ENCODE measurements at places on chromosomes 1 and 21. TPM values are rescaled to one million over a fixed set of nuclear protein-coding genes. Genes with fewer than 3 reads are reported as not detected.

DNA sequence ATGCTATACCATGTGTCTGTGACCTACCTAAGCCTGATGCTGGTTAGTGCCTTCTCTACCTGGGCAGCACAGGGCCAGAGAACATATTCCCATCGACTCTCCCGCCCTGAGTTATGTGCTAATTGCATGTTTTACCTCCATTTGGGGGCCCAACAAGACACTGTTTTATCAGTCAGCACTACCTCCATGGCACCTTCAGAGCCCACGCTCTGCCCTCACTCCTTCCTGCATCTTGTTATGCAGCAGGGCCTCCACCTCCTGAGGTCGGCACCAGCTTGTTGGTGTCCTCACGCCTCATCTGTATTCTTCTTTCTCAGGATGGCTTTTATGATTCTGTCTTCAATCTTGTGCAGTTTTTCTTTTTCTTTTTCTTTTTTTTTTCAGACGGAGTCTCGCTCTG lies 11.9 kb downstream of the WNT9A start:
- no peak for DNase-seq

DNA sequence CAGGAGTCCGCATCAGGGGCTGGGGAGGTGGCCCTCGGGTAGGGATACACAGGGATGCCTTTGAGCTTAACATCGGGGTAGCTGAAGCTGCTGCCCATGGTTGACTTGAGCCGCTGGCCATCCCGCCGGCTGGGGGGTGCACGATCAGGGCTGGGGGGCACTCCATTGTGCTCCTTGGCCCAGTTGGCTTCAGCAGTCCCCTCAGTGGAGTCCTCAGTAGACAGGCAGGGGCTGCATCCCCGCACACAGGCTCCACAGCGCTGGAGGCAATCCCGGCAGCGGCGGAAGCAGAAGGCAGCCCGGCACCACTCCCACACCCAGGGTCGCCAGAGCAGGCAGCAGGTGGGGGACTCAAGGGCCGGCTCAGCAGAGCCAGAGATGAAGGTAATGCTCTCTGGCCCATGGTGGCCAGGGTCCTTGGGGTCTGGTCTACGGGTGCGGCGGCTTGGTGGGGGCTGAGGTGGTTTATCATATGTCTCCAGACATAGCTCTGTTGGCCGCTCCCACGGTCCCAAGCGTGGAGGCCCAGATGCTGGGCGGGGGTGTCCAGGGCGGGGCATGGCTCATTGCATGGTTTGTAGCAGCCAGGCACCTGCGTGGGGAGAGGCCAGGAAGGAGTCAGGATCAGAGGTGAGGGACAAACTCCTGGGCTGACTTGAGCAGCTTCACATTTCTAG lies 8.3 kb downstream of the KDF1 start:
- DNase-seq, result no peak

CD84 gene
- polyA plus RNA-seq, result 1.5 TPM

GRCh38 chr1:919271-919872 lies 4.4 kb upstream of the SAMD11 start:
- no peak for DNase-seq

ADAM30 gene
- not detected for polyA plus RNA-seq

OR2G6 gene
- not detected for polyA plus RNA-seq

- no peak for DNase-seq
Measured at GRCh38 chr1:112826217-112826944, 111.2 kb upstream of the PPM1J start.

NEK2 gene
- 17.6 TPM for polyA plus RNA-seq

- DNase-seq, result no peak
Measured at GRCh38 chr1:25619101-25619890, 2.7 kb downstream of the MAN1C1 start.

GRCh38 chr1:25771221-25772114 lies 28.5 kb upstream of the SELENON start:
- peak; percentile 76 for DNase-seq

- DNase-seq, result no peak
Measured at GRCh38 chr1:3677484-3677883, 25.2 kb downstream of the TP73 start.

PLEKHA6 gene
- polyA plus RNA-seq, result 46.6 TPM

SPATA1 gene
- polyA plus RNA-seq, result 1.4 TPM

ASCL5 gene
- 0.11 TPM for polyA plus RNA-seq

DNA sequence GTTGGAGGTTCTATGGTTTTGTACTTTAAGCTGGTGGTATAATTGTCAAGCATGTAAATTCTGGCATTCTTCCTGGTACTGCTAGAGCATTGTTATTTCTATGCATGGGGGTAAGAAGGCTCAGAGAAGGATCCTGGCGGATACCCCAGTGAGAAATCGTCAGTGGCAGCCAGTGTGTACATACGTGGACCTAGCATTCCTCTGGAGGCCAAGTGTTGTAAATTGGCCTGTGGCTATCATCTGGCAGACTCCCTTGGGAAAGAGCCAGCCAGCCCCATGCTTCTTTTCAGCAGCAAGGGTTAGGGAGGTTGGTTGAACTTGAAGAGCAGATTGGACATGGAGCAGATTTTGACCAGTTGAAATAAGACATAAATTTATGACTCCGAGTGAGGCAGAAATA lies 5.2 kb upstream of the AGO3 start:
- no peak for DNase-seq

DNA sequence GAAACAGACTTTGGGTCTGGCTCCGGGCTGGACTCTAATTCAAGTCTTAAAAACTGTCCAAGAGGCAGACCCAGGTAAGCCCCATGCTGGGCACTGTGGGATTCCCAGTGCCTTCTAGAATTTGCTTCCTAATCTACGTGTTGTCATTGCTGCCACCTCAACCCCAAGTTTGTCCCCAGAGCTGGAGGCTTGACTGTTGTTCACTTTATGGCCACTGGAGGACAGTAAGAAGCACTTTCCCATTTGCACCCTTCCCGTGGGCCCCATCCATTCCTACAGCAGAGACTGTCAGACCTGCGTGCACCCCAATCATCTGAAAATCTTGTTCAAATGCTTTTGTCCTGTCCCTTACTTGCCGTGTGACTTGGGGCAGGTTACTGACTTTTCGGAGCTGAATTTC lies 29.4 kb upstream of the VASH2 start:
- no peak for DNase-seq

DNA sequence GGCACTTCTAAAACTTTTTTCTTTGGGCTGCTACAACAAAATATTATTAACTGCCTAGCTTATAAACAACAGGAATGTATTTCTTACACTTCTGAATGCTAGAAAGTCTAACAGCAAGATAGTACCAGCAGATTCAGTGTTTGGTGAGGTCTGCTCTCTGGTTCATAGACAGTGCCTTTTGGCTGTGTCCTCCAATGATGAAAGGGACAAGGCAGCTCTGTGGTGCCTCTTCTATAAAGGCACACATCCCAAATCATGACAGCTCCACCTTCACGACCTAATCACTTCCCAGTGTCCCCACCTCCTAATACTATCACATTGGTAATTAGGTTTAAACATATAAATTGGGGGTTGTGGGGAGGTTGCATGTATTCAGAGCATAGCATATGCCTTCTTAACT lies 9.5 kb downstream of the CFH start:
- DNase-seq, result no peak

APOBEC4 gene
- polyA plus RNA-seq, result not detected

DNA sequence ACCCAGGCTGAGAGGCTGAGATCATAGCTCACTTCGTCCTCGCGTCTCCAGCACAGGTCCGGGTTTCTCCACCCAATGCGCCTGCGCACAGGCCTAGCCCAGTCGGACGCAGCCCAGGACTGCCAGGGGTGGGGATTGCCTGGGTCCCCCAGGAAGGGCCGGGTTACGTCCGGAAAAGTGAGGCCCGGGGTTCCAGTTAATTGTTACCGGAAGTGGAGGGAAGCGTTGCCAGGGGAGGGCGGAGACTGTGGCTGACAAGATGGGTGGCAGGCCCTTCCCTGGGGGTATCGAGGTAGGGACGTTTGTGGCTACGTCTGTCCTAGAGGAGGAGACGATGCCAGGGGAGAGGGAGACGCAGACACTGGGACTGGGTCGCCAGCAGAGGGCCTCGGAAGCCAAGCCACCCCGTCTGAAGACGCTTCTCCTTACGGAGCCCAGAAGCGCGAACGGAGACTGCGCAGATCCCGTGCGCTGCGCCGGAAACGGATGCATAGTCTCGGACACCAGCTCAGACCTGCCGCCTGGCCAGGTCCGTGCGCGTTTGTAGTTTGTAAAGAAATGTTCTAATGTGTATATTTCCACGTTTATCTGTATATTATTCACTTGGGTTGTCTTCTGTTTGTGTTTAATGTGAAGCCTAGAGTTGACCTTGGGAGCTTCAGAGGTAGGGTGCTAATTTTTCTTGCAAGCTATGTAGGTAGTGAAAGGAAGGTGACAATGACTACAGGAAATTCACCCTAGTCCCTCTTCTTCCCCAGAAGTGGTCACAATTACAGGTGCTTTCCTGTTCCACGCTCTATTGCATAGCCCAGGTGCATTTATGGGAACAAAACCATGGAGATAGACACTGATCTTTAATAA lies 7.3 kb downstream of the RSRP1 start:
- peak; percentile 75 for DNase-seq

IPO9 gene
- 88.6 TPM for polyA plus RNA-seq

FMN2 gene
- polyA plus RNA-seq, result 5.7 TPM

DNA sequence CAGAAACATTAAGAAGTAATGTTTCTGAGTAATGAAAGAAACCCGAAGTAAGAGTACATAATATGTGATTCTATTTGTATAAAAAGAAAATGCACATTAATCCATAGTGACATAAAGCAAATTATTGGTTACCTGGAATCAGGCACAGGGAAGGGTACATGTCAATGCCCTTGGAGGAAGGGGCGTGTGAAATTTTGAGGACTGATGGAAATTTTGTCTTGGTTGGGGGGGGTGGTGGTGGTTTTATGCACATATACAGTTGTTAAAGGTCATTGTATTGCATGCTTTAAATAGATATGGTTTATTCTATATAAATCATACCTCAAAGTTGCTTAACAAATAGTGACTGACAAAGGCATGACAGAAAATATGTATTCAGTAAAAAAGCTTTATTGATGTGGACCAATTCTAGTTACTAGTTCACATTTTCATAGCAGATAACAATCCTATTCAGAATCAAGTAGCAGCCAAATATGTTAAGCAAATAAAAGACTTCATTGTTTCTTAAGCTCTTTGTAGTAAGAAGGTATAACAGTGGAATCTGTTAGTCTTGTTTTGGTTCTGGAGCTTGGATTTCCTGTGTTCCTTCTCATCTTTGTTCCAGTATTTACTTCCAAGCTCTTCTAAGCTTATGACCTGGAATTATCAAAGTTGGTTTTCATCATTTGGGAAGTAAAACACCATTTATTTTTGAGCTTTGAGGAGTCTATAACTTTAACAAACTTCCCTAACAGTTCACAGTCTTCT lies 15.1 kb downstream of the BACH1 start:
- no peak for DNase-seq

RTCA gene
- 34.1 TPM for polyA plus RNA-seq

GRCh38 chr1:226108935-226109828 lies 46.7 kb downstream of the H3-3A start:
- no peak for DNase-seq

RNF186 gene
- 0.29 TPM for polyA plus RNA-seq

GRCh38 chr1:53449021-53449420 lies 10.2 kb upstream of the DMRTB1 start:
- DNase-seq, result no peak

GRCh38 chr1:194584052-194584451 lies 1397.6 kb upstream of the B3GALT2 start:
- no peak for DNase-seq

PADI1 gene
- polyA plus RNA-seq, result 0.14 TPM

DNA sequence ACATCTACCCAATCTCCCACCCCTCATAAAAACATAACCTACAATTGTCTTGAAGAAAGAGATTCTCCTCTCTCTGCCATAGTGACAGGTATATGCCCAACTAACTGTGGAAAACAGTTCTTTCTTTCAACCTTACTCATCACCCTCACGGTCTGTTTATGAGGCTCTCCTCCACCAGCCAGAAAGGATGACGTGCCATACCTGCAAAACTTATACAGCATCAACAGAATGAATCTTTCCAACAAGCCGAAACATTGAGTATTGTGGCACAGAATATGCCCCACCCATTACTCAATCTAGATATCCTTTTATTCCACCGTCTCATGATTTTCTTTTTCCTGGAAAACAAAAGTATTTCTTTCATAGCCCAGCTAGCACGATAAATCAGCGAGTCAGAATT lies 55.7 kb downstream of the RBM11 start:
- no peak for DNase-seq

GRCh38 chr1:186494832-186495271 lies 33.9 kb upstream of the PDC start:
- DNase-seq, result no peak

CSTB gene
- polyA plus RNA-seq, result 51.3 TPM

GRCh38 chr1:68319907-68320306 lies 87.6 kb upstream of the WLS start:
- no peak for DNase-seq

GRCh38 chr1:216183454-216183853 lies 239.8 kb downstream of the USH2A start:
- no peak for DNase-seq

DNA sequence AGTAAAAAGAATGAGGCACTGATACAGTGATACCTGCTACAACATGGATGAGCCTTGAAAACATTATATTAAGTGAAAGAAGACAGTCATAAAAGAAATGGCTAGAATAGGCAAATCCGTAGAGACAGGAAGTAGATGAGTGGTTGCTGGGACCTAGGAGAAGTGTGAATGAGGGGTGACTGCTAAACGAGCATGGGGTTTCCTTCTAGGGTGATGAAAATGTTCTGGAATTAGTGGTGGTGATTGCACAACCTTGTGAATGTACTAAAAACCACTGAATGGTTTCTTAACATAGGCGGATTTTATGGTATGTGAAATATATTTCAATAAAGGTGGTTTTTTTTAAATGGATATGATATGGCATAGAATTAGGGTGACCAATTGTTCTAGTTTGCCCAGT lies 12.6 kb upstream of the SERINC2 start:
- DNase-seq, result no peak

DNA sequence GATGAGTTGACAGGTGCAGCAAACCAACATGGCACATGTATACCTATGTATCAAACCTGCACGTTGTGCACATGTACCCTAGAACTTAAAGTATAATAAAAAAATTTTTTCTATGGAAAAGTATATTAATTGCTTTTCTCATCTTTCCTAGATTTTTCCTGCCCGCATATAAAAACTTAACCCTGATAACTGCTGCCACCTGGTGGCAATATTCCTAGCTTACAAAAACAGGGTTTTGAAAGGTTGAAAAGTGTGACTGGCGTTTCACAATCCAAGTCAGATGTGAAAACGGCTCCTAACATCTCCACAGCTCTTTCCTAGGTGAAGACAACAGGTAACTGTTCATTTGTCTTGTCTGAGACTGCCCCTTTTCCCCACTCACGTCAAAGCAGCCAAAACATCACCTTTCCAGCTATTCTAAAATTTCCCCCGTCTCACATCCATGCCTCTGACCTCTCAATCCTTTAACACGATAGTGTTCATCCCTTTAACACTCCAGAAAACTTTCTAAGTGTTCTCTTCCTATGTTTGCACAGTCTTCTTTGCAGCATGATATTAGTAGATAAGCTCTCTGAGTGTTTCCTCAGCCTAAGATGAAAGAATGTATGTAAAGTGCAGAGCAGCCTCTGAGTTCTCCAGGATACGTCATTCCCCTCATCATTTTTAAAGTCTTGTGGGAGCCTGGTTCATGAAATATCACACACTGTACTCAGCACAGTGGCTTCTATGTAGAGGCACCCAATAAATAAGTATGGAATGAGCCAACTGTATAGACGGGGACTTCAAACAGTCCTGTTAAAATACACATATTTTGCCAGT lies 27.5 kb downstream of the OVGP1 start:
- DNase-seq, result no peak
